ENCODE measurements at places on chromosomes 5 and 9.

DNA sequence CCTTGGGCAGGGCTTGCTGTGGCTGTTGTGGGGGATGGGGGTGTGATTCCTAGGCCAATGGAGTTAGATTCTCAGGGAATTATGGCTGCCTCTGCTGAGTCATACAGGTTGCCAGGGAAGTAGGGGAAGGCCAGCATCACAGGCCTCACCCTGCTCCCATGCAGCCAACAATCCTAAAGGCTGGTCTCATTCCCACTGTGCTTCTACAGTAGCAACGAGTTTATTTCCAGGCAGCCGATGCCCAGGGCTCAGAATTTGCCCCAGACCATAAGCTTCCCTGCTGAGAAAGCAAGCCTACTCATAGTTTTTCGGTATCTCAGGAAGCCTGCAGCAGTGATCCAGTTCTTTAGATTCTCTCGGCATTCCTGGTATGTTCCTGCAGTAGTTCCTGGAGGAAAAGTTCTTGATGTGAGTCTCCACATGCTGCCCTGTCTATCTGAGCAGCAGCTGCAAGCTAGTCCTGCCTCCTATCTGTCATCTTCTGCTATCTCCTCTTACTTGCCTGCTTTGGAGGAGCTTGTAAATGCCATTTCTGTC lies 59.3 kb upstream of the SELENOP start:
- DNase-seq, result no peak

- no peak for DNase-seq
These were observed 59.8 kb upstream of the NFIB start for GRCh38 chr9:14373706-14374105.

DNA sequence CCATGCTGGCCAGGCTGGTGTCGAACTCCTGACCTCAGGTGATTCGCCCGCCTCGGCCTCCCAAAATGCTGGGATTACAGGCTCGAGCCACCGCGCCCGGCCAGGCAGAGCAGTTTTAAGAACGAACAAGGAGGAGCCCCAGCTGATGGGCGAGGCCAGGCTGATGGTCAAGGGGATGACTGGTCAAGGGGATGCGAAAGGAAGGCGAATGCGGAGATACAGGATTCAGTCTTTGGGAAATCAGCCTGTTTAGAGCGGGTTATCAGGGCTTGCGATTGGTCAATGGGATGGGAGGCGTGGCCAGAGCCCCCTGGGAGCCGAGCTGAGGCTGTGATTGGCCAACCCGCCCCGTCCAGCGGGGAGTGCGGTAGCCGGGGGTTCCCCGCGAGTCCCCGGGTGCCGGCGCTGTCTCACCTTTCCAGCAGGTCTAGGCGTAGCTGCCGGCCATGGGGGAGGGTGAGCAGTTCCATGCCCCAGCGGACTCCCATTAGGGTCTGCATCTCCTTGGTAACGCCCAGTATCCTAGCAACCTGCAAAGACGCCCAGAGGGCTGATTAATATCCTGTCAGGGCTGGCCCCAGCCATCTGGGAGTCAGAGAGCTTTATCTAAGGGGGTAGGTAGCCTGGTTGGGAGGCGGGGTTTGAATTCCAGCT lies 7.5 kb upstream of the TOR2A start:
- DNase-seq, result no peak

- DNase-seq, result no peak
These were observed 7.5 kb upstream of the CRB2 start for GRCh38 chr9:123348317-123348992.

GRCh38 chr9:135864447-135865049 lies 42.8 kb downstream of the CAMSAP1 start:
- DNase-seq, result peak; percentile 9

DNA sequence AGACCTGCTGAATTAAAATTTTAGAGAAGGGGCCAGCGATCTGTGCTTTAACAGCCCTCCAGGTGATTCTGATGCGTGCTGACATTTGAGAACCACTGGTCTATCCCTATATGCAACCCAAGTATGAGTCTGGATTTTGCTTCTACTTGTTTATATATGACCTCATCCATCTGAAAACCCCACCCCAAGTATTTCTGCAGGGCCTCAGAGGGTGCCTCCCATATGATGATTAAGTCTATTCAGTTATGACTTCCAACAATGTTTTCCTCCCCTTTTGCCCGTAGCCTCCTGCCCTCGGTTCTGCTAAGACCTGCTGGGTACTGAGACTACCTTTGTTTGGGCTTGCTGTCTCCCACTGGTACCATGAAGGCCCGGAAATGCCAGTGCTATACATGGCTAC lies 376.0 kb upstream of the SMARCA2 start:
- DNase-seq, result no peak

DNA sequence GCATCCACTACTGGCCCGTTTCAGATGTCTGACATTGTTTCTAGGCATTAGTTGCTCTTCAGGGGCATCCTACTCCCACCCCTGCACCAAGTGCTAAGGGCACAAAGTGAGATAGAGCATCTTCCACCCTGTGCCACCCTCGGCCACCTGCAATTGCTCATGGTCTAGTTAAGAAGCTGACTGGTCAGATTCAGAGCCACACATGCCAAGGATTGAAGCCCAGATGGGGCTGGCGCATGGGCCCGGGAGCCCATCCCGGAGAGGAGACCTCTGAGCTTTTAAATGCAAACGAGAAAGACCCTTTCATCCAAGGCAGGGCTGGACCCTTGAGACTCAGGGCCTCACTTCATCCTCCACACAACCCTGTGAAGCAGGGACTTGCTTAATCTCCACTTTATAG lies 28.5 kb downstream of the HRH2 start:
- no peak for DNase-seq

DNA sequence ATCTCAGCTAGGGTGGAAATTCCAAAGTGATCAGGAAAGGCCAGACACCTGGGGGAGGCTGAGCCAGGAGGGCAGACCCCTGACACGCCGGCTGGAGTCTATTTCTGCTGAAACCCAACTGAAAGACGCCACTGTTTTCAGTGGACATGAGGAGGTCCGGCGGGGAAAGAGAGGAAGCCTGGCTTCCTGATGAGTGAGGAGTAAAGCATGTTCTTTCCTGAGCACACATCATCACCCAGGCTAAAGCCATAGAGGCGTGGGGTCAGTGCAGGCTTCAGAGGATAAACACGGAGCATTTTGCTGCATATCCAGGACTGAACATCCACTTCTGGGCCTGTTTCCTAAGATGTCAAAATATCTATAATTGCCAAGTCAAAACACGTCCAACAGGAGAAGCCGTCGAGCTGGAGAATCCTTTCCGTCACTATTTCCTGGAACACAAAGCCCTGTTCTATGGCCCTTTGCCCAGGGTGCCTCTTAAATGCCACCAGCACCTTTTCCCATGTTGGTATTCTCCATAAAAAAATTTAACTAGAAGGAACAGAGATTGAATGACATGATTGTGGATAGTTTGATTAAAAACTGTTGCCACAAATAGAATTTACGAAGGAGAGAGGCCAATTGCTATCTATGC lies 597.9 kb upstream of the ADAMTS16 start:
- DNase-seq, result no peak

GRCh38 chr5:34509392-34509791 lies 146.7 kb upstream of the RAI14 start:
- no peak for DNase-seq

DNA sequence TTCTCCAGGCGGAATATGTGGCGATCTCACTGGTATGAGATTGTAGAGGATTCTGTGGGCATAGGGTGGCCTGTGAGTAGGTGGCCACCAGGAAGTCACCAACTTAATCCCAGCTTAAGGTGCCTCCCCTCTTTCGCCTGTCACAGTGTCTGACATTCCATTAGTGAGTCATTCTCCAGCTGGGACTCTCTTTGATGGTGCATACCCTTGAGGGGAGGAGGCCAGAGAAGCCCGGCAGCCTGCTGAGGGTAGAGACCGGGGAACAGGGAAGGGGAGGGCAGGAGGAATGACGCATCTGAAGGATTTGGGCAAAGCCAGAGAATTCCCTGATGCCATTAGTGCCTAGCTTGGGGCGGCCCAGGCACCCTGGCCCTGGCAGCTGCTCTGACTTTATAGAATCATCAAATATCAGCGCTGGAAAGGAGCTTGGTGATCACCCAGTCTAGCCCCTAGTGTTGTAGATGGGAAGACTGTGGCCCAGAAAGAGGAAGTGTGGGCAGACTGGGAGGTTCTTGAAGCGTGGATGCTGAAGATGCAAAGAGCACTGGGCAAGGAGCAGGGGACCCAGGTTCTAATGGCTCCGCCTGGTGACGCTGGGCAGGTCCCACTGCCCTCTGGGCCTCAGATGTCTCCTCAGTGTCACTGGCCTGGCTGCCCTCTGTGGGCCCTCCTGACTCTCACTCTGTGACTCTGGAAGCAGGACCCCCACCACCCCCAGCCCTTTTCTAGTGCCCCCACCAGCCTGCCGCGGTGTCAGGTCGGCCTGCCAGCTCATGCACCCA lies 41.4 kb downstream of the DAB2IP start:
- DNase-seq, result no peak

GRCh38 chr9:7542126-7542525 lies 257.5 kb downstream of the DMAC1 start:
- no peak for DNase-seq

DNA sequence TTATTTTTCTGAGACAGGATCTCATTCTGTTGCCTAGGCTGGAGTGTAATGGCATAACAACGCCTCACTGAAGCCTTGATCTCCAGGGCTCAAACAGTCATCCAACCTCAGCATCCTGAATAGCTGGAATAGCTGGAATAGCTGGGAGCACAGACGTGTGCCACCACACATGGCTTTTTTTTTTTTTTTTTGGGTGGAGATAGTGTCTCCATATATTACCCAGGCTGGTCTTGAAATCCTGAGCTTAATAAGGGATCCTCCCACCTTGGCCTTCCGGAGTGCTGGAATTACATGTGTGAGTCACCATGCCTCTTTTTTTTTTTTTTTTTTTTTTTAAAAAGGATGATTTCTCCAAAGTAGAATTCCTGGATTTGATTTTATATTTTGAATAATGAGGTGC lies 60.7 kb downstream of the NSD1 start:
- no peak for DNase-seq

GRCh38 chr5:84605241-84605640 lies 220.6 kb upstream of the EDIL3 start:
- no peak for DNase-seq

DNA sequence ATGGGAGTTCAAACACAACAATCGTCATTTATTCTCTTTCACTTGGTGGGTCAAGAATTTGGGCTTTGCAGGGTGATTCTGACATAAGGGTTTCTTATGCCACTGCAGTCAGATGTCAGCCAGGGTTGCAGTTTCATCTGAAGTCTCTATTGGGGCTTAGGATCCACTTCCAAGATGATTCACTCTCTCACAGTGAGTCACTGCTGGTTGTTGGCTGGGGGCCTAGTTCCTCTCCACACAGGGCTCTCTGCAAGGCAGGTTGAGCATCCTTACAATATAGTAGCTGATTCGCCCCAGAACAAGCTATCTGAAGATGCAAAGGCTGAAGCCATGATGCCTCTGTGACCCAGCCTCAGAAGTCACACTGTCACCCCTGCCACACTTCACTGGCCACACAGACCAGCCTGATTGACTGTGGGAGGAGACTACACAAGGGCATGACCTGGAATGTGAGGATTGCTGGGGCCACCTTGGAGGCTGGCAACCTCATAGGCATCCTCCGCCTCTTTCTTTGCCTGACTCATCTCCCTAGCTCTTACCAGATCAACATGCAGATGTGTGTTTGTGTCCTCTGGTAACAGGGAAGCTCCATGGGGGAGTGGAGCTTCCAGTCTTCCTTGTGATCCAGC lies 4.5 kb upstream of the CARD19 start:
- DNase-seq, result no peak

GRCh38 chr9:106291786-106292185 lies 571.2 kb upstream of the ZNF462 start:
- DNase-seq, result no peak

GRCh38 chr5:112549605-112550166 lies 130.6 kb upstream of the EPB41L4A start:
- DNase-seq, result no peak

DNA sequence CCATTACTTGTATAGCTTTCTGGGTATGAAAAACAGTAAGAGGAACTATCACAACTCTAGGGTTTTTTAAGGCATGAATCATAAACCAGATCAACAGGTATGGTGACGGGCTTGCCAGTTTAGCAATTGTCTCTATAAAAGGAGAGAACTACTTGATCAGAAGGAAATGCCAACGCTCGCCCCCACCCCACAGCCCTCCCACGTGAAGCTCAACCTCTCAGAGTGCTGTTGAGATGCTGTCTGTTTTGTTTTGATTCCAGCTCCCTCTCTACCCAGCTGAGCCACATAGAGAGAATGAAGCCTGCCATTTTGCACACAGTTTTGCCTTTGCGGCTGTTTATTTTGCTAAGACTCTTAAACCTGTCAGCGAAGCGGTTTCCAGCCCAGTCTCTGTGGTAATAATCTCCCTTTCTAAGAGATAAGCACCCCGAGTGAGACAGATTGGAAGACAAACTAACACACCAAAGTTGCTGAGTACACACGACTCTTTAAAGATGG lies 257.9 kb upstream of the ANKRD55 start:
- no peak for DNase-seq

DNA sequence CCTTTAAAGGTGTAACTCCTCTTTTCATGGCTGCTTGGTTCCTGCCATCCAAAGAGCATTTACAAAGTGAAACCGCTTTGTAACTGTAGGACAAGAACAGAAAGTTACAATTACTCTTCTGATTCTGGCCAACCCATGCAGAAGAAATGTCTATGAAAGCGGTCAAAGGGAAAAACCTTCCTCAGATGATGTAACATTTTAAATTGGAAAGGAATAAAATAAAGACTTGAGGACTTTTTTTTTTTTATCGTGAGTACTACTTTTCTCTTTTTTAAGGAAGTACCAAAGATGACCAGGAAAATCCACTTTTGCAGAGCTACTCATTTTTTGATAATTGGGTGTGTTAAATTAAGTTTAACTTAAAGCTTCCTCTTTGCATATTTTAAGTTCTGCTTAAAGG lies 13.0 kb upstream of the C9orf72 start:
- DNase-seq, result no peak

DNA sequence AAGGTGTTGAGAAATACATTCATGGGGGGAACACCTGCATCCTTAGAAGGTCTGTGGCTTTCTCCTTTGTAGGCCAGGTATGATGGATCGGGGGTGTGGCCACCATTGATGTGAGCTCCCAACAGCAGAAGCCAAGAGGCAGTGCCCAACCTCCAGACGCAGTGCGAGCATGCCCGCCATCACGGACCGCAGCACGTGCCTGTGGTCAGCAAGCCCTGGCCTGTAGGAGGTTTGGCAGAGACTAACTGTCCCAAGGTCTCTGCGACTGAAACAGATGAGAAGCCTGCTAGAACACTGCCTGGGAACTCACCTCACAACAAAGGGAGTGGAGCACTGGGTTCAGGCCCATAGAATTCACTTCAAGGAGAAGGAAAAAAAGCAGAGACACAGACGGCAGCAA lies 31.9 kb upstream of the ZNF354A start:
- no peak for DNase-seq

DNA sequence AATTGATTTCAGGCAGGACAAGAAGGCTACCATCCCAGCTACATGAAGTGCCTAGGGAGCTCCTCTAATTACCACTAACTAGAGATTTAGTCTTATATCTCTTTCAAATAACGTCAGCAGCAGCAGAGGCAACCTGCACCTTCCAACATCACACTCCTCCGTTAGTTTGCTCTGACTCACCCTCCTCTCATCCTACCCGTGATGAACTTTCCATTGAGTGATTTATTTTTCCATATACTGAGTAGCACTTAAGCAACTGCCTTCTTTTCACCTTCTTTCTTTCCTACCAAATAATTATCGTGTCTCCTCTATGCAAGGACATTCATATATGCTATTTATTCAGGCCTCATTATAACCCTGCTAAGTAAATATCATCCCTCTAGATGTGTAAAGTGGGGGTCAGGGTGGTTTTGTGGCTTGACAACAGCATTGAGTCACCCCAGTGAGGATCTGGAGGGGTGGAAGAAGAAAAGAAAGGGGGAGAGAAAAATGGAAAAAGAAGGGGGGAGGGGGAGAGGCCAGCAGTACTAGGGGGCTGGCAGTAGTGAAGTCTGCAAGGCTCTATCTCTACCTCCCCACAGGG lies 64.6 kb upstream of the CAST start:
- no peak for DNase-seq

Data from stimulated activated CD8-positive, alpha-beta memory T cell treated with anti-CD3 and anti-CD28 coated beads, Interleukin-7, amount 100 ng/mL, for 48 hours (primary cell).